ENCODE measurements at places on chromosomes 6 and 20.
A peak's percentile ranks its signal among the peaks of the same experiment; 100 is the strongest.

- no peak for DNase-seq
Observed at GRCh38 chr6:38495518-38495917, 144.2 kb downstream of the BTBD9 start.

GRCh38 chr20:61803416-61803914 is 262.2 kb downstream of the TAF4 start:
- no peak for DNase-seq

DNA sequence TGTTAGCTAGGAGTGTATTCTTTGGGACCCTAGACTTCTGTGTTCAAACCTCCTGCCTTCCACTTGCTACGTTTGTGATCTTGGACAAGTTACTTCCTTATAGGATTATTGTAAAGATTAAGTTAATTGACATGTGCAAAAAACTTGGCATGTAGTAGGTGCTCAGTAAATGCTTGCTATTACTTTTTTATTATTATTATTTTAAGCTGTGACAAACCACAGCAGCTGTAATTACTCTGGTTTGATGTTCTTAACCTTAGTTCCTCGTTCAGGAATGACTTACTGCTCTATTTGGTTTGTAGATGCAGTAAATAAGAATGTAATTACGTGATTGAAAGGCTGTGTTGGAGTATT is 3.2 kb downstream of the ARFGEF2 start:
- no peak for DNase-seq

DNA sequence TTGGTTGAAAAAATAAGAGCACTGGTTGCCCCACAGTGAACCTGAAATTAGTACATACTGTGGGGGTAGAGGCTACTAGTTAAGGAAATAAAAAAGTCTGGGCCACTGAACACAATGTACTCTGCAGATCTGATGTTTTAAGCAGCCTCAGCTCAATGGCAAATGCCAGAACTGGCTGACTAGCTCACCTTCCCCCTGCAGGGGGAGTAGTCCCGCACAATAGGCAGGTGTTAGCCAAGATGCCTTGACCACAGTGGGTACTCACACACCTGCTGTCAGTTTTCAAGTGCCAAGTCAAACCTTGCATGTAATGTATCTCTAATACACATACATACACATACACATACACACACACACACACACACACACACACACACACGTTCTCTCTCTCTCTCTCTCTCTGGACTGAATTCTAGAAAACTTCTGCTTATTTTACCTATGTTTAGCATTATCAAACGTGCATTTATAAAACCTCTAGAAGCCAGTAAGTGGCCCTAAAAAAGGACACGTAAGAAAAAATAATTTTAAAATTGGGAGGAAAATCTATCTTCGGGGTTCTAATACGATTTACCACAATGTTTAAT is 36.1 kb downstream of the GMDS start:
- DNase-seq: no peak

GRCh38 chr6:3058957-3059356 is 9.3 kb upstream of the RIPK1 start:
- no peak for DNase-seq

DNA sequence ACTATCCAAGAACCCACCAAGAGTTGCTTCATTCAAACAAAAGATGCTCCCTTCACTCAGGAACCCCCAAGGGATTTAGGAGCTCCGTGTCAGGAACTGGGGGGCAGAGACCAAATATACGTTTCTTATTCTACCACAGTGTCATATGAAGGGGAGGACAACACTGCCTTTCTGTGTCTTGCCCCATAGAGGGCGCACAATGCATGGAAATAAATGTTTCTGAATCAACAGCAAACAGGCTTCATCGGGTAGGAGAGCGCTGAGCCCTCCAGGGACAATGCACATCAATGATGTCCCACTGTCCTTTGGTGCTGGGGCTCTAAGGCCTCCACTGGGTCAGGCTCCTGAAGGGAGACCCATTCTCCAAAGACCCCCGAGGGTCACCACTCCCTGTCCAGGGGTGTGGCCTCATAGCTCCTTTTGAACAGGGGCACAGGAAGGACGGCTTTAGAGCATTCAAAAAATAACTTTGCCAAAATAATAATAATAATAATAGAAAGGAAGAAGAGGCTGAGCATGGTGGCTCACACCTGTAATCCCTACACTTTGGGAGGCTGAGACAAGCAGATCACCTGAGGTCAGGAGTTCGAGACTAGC is 31.1 kb downstream of the PLG start:
- DNase-seq: peak; percentile 15

DNA sequence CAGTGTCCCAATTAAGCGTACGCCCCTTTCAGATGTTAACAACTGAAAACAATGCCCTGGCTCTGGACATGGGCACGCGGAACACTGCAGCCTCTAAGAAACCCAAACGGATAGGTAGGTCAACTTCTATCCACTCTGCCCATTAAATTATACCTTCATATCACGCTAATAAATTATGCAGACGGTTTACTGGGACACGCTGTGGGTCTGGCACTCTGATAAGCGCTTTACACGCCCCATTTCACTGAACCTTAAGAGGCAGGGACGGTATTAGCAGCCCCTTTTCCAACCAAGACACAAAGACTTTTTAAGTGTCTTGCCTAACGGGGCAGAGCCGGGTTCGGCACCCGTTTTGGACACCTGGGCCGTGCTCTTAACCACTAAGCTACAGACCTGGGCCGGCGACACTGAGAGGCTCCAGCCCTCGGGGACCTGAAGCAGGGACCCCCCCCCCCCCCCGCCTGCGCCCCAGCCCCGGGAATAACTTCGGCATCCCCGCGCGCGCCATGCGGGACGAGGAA is 744 bp downstream of the STAU1 start:
- no peak for DNase-seq

DNA sequence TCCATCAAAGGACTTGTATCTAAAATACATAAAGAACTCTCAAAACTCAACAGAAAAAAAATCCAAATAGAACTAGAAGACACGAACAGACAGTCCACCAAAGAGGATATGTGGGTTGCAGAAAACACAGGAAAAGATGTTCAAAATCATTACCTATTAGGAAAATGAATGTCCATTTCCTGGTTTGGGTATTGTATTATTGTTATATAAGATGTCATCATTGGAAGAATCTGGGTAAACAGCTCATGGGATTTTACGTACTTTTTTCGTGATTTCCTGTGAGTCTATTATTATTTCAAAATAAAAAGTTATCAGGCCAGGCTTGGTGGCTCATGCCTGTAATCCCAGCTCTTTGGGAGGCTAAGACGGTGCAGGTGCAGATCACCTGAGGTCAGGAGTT is 9.2 kb upstream of the PI16 start:
- DNase-seq: no peak

- DNase-seq: no peak
Observed at GRCh38 chr6:95685822-95686221, 108.5 kb downstream of the MANEA start.

DNA sequence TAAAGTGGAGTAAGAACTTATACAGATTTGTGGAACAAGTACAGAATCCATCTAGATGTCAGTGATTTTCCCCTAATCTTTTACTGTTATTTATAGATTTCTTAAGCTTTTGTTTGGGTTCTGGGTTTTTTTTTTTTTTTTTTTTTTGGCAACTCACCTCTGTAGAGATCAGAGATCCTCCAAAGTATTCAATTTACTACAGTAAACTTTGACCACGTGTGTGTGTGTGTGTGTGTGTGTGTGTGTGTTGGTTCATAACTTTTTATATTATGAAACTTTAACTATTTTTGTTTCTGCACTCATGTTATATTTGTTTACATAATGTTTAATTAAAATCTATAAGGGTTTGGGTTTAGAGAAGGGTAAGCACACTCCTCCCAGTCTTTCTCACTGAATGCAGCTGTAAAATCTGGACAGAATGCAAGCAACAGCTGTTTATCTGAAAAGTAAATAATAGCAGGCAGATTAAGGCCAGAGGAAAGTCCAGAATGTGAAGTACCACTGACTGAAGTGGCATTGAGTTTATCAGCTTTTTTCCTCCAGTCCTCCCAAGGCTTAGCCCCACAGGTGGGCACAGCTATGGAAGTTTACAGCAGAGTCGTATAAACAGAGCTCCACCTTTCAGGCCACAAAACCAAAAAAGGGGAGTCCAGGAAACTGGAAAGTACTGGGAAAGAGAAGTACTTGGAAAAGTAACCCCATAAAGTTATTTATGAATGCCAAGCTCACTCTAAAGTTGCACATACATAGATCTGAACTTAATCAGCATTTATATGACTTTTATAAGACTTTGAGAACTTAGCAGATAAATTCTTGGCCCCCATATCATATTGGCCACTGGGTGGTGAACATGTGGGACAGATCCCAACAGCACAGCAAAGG is 43.0 kb upstream of the CD2AP start:
- no peak for DNase-seq

GRCh38 chr6:33199687-33200218 is 712 bp downstream of the RXRB start:
- DNase-seq: no peak

GRCh38 chr6:130447374-130447773 is 81.6 kb downstream of the TMEM200A start:
- DNase-seq: no peak

GRCh38 chr20:22414305-22414742 is 170.0 kb downstream of the FOXA2 start:
- no peak for DNase-seq

DNA sequence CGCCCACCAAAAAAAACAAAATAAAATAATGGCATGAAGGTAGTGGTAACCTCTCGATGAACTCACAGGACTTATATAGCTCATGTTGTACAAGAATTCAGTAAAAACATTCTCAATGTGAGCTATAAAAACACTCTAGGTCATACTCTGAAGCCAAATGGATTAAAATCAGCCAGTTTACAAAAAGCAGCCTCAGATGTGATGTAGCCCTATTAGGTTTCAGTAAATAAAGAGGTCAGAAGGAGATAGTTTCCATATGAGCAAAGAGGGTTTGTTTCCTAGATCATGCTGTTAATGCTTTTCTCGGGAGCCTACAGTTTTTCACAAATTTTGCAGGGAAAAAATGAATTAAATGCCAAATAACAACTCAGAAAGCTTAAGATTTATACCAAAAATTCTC is 319.5 kb upstream of the HSF2 start:
- DNase-seq: no peak

GRCh38 chr6:65558071-65558470 is 149.0 kb downstream of the EYS start:
- DNase-seq: no peak

GRCh38 chr6:13741365-13741764 is 29.7 kb upstream of the RANBP9 start:
- no peak for DNase-seq

- DNase-seq: peak; percentile 44
Observed at GRCh38 chr20:1415667-1416468, 23.0 kb upstream of the FKBP1A start.

- DNase-seq: no peak
Observed at GRCh38 chr6:105226598-105227294, 46.9 kb upstream of the POPDC3 start.

GRCh38 chr20:57224641-57225138 is 41.8 kb downstream of the BMP7 start:
- no peak for DNase-seq

DNA sequence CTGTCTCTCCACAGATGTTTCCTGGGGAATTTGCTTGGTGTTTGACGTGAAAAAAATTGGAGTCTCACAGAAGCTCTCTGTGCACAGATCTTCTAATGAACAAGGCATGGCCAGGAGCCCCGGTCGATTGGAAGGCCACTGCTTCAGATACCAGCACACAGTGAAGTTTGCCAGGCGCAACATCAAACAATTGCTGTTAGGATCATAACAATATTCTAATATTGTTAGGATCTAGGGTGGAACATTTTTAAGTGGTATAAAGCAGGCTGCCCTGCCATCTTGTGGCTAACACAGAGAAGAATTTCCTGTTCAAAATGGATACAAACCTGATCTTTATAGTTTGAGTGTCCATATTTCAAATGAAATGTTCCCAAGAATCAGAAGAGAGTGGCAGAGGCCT is 64.1 kb downstream of the C6orf118 start:
- no peak for DNase-seq

DNA sequence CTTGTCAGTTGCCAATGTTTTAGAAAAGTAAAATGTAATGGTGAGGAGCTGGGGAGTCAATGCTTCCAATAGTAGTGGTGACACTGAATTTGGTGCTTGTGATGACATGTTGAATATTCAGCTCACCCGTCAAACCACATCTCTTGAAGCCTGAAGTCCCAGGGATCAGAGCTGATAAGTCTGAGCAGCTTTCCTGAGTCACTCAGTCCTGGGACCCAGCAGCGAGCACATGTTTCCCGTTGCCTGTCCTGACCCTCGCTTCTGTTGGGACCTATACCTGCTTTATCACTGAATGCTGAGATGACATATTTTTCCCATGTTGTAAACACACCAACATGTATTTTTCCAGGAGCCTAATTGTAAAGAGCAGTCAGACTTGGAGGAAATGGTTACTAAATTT is 693.6 kb downstream of the QKI start:
- DNase-seq: no peak

GRCh38 chr6:158988477-158988876 is 11.5 kb downstream of the RSPH3 start:
- DNase-seq: no peak

GRCh38 chr6:113585246-113585645 is 271.9 kb upstream of the MARCKS start:
- no peak for DNase-seq

DNA sequence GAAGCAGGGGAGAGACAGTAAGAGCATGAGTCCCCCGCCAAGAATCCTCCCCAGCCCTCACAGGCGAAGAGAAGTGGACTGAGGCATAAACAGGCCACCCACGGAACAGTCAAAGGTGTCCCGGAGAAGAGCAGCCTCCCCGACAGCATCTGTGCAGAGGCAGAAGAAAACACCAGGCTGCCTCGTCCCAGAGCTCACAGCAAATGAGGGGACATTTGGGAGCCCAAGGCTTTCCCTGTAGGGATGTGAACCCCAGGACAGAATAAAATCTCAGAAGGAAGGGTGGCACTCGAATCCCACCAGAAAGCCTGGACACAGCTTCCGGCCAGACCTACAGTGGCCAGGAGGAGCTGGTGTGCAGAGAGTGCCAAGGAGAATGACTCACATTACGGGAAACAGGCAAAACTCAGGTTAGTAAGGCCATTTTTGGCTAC is 90.4 kb downstream of the DLL1 start:
- DNase-seq: no peak

GRCh38 chr20:35991142-35991771 is 22.9 kb downstream of the CNBD2 start:
- no peak for DNase-seq

- DNase-seq: no peak
Observed at GRCh38 chr6:72966628-72967280, 258.5 kb downstream of the KHDC1L start.

DNA sequence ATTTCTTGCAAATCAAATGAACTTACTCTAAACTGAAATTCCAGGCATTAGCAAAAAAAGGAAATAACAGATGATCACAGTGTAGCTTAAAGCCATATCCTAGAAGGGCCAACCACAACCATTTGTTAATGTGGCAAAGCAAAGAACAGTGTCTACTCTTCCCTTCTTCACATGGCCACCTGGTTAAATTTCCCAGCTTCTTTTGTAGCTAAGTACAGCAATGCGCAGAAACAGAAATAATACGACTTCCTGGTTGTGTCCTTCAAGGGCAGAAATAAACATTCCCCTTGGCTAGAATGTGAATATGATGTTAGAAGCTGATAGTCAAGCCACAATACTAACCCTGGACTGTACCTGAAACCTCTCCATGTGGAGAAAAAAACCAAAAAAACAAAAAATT is 9.6 kb downstream of the SNX3 start:
- DNase-seq: no peak

DNA sequence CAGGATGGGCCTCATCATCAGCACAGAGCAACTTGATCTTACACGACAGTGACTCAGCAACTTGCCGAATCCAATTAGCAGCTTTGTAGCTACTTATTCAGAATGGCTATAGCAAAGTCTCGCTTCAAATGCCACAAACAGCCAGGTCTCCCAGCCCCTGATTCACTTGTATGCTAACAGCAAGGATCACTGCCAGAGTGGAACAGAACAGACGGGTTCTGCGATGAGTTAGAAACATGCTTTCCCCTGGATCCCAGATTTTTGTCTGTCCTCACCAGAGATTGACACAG is 254.4 kb downstream of the NRN1 start:
- DNase-seq: peak; percentile 43

Measured in AG09319 (cell line).